NCI-H2171 treated with DMSO at 0.1 percent for 48 hours (cell line): ENCODE measurements at places on chromosomes 2 and 18.

GRCh38 chr18:21277578-21277977, 35.5 kb downstream of the GREB1L start:
- DNase-seq = no peak

GRCh38 chr2:163205589-163206254, 367.2 kb upstream of the KCNH7 start:
- DNase-seq = no peak

DNA sequence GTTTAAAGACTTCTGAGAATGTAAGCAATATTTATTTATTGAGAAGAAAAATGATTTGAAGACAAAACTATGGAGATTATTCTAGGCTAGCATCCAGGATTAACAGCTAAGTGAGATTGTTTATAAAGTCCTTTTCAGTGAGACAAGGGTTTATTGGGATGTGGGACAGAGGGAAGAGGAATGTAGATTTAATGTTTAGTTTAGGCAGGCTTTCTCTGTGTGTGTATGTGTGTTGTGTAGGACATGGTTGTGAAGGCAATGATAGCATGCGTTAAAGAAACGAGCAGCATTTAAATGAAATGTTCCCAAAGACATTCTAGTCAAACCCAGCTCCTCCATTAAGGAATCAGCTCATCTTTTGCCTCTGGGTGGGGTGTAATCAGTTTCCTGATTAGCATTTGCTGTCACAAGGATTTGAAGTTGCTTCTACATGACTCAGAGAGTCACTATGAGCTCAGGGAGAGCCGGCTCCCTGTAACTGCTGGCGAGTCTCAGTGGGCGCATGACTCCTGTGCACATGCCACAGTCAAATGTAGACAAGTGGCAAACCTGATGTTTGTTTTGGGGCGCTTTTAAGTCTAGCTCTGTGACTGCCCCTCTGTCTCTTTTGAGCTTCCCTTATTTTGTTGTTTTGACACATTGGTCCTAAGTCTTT, 442.2 kb upstream of the CELF4 start:
- no peak for DNase-seq

DNA sequence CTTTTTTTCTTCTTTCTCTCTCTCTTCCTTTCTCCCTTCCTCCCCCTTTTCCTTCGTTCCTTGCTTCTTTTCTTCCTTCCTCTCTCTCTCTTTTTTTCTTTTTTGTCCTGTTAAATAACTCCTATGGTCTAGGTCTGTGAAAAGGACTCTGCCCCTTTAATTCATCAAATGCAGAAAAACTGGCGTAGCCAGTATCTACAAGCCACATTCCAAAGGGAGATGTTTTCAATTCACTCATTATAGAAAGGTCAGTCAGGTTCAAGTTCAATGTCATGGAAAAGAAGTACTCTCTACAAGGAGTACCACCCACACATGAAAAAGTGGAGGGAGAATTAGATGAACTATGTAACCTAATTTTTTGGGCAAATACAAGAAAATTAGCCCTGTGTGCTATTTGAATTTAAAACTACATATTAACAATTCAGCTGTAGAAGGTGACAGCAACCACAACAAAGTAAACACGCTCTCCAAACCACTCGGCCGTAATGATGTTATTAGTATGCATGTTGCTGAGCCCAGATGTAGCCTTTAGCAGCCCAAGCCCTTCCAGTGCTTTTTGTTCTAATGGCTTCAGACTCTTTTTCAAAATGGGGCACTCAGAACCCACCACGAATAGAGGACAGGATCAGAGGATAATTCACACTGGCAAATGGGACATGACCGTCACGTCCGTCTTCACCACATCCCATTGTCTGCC, 735.4 kb upstream of the FANCL start:
- no peak for DNase-seq

DNA sequence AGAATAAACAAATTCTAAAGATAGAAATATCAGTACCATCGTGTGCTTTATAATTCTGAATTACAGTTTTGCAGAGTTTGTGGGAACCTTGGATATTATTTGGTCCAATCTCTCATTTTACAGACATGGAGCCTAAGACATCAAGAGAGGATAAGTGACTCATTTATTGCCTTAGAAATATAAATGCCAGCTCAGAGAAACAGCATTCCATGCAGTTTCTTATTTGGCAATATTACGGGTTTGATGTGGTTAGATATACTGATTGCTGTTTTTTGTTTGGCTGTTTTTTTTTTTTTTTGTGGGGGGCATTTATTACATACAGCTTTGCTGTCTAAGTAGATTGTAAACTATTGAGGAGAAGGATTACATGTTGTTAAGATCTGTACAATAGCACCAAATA, 1241.1 kb upstream of the LRRTM1 start:
- no peak for DNase-seq

DNA sequence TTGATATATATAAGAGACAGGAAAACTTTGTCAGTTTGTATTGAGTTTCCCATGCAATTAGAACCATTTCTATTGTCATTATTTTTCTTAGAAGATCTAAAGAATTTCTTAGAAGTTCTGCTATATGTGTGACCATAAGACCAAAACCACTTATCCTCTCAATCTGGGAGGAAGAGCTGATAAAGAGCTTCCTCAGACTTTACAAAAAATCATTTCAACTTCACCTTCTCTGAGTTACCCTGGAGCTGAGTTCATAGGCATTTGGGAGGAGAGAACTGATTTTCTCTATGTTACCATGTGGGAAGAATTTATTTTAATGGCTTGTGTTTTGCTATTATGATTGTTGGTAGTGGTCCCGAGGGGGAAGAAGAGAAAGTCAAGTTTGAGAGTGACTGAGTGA, 329.3 kb downstream of the GPD2 start:
- no peak for DNase-seq

DNA sequence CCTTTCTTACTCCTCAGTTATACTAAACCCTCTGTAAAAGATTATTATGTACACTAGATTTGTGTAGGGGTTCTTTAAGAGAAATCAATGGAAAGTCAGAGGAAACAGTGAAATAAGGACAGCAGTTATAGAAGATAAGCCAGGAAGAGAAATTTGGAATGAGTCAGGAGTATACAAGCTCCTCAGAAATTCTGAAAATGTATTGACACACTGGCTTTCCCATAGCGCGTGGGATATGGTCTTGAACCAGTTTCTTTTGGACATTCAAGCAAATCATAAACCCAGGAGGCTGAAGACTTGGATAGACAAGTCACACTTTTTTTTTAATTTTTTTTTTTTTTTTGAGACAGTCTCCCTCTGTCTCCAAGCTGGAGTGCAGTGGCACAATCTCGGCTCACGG, 316.1 kb upstream of the MMADHC start:
- no peak for DNase-seq

GRCh38 chr2:217113491-217113890, 253.6 kb upstream of the TNP1 start:
- no peak for DNase-seq

DNA sequence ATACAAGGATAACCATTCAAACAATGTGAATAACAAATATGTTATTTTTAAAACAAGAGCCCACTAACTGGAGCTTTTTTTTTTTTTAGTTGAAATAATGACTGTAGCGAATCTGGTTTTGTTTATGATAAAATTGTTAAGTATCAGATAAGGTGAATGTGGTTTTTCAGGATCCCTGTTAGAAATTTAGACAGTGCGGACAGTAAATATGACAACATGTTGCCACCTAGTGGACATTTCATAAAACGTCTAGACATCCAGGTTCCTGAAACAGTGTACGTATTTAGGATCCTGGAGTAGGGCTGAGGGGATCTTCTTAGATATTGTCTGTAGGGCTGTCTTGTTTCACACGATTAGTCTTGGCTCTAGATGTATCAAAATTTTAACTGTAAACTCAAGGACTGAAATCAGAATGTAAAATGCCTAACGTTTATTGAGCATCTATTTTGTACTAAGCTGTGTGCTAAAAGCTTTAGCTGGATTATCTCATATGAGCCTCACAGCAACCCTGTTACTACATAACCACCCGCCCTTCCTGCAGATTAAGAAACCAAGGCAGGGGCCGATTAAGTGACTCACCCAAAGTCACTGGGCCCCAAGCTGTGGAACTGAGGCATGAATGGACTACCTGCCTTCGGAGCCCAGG, 23.9 kb upstream of the CCDC68 start:
- peak; percentile 70 for DNase-seq

- peak; percentile 34 for DNase-seq
Observed at GRCh38 chr2:148888986-148889385, 14.0 kb downstream of the KIF5C start.

- DNase-seq = no peak
Observed at GRCh38 chr18:48869591-48869990, 81.2 kb downstream of the SMAD7 start.

DNA sequence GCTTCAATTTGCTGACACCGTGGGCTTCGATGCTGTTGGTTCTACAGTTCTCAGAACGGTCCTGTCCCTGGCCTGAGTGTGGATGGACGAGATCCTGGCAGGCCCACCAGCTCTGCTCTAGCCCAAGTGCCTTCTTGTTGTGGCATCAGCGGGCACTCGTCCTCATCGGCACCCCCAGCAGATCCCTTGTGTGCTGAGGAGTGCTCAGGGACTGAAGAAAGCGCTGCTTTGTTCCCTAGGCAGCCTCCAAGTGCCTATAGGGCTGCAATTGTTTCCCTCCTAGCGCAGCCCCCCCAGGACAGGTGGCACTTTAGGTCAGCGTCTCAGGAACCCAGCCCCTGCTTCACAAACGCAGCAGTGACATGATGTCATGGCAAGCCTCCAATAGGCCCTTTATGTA, 217.7 kb downstream of the AGAP1 start:
- DNase-seq = no peak

DNA sequence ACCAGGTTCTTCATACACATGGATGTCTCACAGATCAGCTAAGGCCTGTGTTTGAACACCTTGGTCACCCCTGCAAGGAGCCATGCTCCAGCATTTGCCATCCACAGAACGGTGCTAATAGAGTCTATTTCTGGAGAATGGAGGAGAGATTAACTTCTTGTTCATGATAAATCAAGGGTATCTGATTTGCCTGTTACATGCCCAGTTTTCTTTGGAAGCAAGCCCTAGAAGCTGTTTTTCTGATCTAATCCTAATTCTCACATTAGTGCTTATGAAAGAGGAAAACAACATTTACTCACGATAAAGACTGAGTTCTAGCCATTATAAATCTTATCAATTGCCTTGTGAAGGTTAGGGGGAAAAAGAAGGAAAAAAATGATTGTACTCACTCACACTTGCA, 119.6 kb upstream of the DTNA start:
- no peak for DNase-seq

DNA sequence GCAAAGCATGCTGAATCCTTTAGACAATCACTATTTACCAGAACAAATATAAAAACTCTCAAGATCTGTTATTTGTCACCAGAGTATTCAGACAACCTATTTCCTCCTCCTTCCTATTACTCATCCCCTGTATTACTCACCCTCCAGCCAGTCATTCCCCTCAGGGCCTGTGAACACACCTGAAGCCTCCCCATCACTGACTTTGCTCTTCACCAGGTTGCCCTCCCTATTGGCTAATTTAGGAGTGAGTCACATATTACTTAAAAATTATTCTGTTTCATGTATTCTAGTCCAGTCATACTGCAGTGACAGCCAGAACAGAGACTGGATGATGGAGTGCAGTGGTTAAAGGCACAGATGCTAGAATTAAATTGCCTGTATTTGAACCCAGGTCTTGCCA, 3.7 kb upstream of the ATG16L1 start:
- DNase-seq = no peak

- DNase-seq = no peak
Observed at GRCh38 chr2:165408186-165408585, 61.3 kb upstream of the CSRNP3 start.

- DNase-seq = peak; percentile 43
Observed at GRCh38 chr2:211479536-211480150, 923.2 kb downstream of the CPS1 start.

DNA sequence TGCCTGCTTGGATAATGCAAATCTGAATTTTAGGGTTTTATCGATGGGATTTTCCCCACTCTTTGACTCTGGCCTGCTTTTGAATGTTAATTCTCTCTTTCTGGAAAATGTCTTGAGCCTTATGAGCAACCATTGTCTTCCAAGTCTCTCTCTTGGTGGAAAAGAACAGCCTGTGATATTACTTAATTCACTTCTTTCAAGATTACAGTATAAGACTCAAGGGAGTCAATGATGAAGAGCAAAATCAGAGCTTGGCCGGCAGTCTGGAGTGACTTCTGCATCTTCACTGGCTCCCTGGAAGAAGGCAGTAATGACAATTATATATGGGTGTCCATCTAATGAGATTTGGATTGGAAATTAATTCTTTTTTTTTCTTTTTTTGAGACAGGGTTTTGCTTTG, 122.9 kb upstream of the ZEB2 start:
- no peak for DNase-seq

DNA sequence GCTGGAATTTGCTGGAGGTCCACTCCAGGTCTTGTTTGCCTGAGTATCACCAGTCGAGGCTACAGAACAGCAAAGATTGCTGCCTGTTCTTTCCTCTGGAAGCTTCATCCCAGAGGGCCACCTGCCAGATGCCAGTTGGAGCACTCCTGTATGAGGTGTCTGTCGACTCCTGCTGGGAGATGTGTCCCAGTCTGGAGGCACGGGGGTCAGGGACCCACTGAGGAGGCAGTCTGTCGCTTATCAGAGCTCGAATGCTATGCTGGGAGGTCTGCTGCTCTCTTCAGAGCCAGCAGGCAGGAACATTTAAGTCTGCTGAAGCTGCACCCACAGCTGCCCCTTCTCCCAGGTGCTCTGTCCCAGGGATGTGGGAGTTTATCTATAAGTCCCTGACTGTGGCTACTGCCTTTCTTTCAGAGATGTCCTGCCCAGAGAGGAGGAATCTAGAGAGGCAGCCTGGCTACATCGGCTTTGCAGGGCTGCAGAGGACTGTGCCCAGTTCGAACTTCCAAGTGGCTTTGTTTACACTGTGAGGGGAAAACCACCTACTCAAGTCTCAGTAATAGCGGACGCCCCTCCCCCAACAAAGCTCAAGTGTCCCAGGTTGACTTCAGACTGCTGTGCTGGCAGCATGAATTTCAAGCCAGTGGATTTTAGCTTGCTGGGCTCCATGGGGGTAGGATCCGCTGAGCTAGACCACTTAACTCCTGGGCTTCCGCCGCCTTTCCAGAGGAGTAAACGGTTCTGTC, 301.1 kb downstream of the ERBB4 start:
- DNase-seq = peak; percentile 63

- DNase-seq = no peak
Observed at GRCh38 chr2:36812196-36812595, 115.7 kb downstream of the VIT start.

DNA sequence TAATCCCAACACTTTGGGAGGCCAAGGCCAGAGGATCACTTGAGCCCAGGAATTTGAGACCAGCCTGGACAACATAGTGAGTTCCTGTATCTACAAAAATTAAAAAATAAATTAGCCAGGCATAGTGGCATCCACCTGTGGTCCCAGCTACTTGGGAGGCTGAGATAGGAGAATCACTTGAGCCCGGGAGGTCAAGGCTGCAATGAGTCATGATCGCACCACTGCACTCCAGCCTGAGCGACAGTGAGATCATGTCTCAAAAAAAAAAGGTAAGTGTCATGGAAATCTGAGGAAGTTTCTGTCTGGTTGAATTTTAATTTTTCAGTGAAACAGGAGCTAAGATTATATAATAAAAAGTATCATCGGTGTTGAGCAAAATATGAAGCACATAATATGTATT, 2.5 kb upstream of the C2orf15 start:
- no peak for DNase-seq
